Psoas muscle (tissue), 8 donors: ENCODE measurements at places on chromosomes 16 and 17.

DNA sequence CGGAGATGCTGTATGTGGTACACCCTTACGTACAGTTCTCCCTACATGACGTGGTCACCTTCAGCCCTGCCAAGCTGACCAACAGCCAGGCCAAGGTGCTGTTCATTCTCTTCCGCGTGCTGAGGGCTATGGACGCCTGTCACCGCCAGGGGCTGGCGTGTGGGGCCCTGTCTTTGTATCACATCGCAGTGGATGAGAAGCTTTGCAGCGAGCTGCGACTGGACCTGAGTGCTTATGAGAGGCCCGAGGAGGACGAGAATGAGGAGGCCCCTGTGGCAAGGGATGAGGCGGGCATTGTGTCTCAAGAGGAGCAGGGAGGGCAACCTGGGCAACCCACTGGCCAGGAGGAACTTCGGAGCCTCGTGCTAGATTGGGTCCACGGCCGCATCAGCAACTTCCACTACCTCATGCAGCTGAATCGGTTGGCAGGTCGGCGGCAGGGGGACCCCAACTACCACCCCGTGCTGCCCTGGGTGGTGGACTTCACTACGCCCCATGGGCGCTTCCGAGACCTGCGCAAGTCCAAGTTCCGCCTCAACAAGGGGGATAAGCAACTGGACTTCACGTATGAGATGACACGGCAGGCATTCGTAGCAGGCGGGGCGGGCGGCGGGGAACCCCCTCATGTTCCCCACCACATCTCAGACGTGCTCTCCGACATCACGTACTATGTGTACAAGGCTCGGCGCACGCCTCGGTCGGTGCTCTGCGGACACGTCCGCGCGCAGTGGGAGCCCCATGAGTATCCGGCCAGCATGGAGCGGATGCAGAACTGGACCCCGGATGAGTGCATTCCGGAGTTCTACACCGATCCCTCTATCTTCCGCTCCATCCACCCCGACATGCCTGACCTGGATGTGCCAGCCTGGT is 1.4 kb downstream of the WDR81 start:
- DNase-seq: no peak

GRCh38 chr16:54718376-54718775 is 212.3 kb upstream of the IRX5 start:
- no peak for DNase-seq

- DNase-seq: no peak
These were observed 21.5 kb downstream of the MBTD1 start for GRCh38 chr17:51238255-51238887.

DNA sequence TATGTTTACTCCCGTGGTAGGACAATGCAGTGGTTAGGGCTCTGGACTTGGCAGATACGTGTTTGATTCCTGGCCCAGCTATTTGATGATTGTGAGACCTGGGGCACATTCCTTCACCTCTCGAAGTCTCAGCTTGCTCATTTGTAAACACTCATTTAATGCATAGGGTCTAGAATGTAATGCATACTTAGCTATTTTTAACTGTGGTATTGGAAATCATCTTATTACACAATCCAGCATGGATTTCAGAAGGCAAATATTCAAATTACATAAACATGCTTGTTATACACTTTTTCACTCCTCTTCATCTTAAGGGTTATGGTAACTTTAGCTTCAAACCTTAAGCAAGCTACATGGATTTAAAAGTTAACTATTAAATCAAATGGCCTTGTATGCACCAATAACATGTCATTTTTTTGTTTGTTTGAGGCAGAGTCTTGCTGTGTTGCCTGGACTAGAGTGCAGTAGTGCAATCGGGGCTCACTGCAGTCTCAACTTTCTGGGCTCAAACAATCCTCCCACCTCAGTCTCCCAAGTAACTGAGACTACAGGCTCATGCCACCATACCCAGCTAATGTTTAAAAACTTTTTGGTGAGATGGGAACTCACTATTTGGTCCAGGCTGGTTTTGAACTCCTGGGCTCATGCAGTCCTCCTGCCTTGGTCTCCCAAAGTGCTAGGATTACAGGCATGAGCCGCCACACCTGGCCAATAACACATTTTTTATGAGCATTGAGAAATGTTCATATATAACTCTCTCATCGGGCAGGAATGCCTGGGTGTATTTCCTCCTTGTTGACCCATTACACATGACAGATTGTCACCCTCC is 52.5 kb downstream of the VAT1L start:
- no peak for DNase-seq

DNA sequence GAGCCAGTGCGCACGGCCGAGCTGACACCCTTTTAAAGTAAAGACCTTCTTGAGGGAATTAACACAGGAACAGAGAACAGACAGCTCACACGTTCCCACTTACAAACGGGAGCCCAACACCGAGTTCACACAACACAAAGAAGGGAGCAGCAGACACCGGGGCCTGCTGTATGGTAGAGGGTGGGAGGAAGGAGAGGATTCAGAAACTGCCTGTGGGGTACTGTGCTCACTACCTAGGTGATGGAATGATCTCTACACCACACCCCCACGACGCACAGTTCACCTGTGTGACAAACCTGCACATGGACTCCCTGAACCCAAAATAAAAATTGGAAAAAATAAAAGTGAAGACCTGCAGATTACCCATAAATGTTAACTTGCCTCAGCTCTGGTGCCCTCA is 32.5 kb downstream of the TMC6 start:
- no peak for DNase-seq

DNA sequence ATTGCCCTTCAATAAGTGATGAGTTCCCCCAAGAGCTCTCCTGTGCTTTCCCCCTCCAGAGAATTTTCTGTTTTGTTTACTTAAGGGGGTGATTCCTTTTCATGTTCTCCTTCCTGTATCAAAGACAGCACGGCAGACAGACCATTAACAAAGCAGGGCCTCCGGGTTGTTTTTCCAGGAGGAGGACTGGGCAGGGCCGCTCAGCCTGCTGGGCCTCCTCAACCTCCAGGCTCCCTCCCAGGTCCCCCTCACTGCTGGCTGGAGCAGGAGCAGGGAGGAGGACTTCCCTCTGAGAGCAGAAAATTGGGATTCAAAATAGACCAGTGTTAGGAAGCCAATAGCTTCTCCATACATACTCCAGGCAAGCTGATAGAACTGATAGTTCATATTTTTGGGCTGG is 20.4 kb downstream of the SDK2 start:
- no peak for DNase-seq

GRCh38 chr17:14621826-14622614 is 321.1 kb downstream of the HS3ST3B1 start:
- DNase-seq: no peak

GRCh38 chr16:52597073-52597771 is 50.3 kb upstream of the TOX3 start:
- no peak for DNase-seq

DNA sequence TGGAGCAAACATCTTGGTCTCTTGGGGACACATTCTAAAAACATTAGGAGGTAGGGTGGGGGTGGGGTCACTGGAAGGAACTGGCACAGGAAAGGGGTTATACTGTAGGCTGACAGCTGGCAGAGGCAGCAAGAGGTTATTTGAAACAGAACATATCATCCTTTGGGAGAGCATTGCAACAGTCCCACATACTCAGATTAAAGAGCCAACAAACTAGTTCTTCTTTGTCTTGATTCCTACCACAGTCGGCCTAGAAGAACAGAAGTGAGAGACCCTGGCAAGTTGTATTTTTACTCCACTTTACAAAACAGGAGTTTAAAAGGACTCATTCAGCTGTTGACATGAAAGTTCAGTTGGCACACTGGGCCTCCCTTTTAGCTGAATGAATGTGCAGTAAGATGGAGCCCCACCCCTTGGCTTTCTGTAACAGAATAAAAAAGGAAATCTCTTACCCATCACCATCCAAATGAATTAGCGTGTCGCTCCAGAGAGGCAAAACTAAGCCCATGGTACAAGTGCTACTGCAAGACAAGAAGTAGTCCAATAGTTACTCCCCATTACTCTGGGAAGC is 54.6 kb upstream of the CORO6 start:
- DNase-seq: peak; percentile 73

DNA sequence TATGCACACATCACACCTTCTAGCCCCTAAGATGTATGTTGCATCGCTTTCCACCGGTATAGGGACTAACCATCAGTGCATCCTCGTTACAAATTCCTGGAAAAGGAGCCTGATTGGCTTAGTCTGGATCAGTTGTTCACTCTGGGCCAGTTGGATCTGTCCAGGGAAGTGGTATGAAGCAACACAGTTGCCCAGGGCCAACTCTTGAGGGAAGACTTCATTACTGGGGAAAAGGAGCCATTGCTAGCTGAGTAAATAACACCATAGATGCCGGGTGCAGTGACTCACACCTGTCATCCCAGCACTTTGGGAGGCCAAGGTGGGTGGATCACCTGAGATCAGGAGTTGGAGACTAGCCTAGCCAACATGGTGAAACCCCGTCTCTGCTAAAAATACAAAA is 275.2 kb upstream of the RBFOX1 start:
- DNase-seq: no peak

GRCh38 chr17:45222289-45222995 is 757 bp downstream of the FMNL1 start:
- no peak for DNase-seq

DNA sequence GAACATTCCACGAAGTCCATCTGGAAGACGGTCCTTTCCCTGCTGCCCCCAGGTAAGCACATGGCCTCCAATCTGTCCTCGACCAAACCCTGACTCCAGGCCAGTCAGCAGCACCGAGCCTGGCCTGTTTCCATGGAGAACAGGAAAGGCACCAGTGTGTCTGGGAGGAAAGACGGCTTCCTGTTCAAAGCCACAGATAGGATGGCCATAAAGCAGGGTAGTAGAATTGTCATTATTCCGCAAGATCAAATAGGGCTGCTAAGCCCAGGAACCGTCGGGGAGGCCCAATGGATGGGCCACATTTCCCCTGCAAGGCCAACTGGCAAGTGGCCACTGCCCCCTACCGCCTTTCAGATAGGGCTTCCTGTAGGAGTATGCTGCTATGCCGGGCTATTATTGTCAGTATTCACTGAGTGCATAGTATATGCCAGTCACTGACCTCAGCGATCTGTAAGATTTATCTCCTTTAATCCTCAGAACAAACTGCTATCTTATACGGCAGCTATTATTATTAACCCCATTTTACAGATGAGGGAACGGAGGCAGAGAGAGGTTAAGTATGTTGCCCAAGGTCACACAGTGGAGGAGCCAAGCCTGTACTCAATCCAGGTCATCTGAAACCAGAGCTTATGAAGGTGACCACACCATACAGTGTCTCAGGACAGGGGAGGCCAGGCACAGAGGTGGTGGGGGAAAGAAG is 23.0 kb upstream of the PLCG2 start:
- DNase-seq: no peak

GRCh38 chr17:46166692-46167249 is 26.5 kb downstream of the KANSL1 start:
- DNase-seq: no peak

- DNase-seq: peak; percentile 64
These were observed at the start of gene NGFR for GRCh38 chr17:49494986-49495841. Gene NGFR, plus strand, starts transcription at chr17:49495293. Its CDS starts 125 bp downstream, at chr17:49495418.

- no peak for DNase-seq
These were observed 183.6 kb downstream of the MYO1D start for GRCh38 chr17:32693194-32693897.

DNA sequence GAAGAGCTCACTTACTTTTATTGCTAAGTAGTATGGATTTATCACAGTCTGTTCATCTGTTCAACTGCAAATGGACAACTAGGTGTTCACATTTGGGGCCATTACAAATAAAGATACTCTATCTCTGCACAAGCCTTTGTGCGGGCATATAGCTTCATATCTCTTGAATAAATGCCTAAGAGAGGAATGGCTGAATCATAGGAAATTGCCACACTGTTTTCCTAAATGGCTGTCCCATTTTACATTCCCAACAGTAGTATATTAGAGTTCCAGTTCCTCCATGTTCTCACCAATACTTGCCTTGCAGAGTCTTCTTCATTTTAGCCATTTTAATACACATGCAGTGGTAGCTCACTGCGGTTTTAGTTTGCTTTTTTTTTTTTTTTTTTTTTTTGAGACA is 20.5 kb downstream of the NSMCE1 start:
- DNase-seq: no peak

DNA sequence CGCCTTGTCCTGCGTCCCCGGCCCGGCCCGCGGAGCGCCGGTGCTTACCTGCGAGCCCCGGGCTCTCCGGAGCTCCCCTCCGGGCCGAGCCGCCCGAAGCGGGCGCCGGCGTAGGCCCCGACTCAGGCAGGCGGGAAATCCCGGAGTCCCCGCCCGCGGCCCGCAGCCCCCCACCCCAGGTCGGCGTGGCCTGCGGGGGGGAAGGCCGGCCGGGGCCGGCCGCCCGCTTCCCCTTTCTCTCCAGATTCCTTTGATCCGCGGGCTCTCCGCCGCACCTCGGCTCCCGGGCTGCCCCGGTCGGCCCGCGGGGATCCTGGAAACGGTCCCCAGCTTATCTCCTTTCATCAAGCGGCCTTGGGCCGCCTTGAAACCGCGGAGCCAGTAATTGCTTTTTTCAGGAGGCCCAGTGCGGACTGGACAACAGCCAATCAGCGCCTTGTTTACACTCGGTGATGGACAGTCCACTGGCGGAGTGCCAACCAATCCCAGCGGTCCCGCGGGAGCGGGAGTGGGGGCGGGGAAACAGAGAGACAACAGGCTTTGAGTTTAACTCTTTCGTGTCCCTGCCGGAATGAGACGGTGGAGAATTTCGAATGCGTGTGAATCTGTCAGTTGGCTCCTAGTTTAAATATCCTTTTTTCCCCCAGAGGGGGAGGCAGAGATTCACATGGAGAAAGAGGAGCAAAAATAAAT is 1.4 kb upstream of the BAHCC1 start:
- peak; percentile 100 for DNase-seq

DNA sequence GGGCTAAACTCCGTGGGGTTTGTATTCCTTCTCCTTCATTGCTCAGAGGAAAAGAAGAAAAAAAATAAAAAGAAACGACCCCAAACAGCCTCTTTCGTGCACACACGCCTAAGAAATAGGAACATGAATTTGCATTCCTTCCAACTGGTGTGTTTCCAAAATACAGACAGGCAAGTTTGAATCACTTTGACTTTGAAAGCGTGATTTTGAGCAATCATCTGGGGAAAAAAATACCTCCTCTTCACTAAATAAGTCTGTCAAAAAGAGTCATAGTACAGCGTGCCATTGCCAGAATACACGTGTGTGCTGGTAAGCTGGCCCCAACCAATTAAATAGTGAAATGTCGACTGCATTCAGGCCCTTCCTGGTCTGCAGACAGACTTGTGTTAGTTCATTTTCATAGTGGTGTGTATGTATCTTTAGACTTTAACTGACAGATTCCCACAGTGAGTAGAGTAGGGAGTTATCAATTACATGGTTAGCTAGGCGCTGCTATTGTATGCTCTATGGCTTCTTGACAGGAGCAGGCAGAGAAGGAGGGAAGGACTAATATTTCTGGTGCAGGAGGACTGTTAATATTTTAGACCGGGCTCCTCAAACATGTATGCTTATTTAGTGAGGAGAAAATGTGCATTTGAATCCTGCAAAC is 618.3 kb downstream of the MAF start:
- DNase-seq: no peak

DNA sequence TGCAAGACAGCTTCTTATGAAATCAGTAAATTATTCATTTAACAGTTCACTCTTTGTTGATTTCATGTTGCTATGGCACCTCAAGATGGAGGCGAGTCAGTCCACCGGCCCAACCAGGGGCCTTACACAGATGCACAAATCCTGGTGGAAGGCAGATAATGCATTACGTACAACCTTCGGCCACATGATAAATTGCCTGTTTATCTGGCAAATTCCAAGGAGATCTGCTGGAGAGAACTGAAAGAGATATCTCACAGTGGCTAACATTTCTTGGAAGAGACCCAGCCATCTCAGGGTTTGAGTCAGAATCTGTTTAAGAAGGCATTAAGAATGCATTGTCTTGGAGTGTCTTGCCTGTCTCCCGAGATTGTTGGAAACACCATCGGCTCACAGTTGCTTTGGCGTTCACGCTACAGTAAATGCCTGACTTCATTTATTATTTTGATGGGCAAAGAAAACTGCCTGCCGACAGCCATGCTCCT is 225.6 kb downstream of the MSI2 start:
- DNase-seq: no peak
